ENCODE measurements at places on chromosomes 7 and 10.

- no peak for DNase-seq
Observed at GRCh38 chr7:26376175-26376917, 84.7 kb downstream of the SNX10 start.

DNA sequence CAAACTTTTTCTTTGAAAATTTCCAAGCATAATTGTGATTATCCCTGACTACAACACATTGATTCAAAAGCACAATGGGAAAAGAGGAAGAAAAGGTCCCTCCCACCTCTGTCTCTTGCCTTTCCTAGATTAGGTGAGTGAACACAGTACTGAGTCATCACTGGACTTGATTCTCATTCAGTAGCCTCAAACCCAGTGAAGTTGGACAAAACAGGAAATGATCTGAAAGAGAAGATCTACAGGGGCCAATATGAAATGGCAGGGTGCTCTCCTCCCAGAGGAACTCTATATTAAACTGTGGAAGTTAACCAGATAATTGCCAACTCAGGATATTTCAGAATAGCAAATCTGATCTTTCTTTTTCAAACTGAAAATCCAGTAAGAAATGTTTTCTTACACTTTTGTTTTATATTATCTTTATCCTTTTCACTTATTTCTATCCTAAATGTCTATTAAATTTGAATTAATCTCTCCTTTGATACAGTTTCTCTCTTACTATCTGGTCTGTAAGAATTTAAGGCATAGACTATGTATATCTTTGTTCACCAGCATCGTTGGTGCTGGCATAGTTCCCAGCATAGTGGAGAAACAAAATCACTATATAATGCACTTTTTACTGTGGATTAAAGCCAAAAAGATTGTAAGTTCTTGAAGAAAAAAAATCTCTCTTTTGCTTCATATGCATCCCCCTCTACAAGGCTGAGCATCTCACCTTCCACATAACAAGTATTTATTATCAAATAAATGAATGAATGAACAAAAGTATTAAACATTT lies 41.4 kb upstream of the IKZF1 start:
- DNase-seq: no peak

DNA sequence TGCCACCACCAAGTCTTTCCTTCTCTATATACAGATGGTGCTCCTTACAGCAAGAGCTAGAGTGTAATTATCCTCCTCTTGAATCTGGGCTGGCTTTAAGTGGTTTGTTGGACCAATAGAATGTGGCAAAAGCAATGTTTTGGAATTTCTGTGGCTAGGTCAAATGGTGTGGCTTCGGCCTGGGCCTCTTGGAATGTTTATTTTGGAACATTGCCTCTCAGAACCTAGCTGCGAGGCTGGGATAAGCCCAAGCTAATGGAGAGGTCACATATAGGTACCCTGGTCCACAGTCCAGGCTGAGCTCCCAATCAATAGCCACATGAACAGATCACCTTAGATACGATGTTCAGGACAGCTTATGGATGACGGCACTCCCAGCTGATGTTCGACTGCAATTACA lies 556.7 kb downstream of the TYW1 start:
- no peak for DNase-seq

DNA sequence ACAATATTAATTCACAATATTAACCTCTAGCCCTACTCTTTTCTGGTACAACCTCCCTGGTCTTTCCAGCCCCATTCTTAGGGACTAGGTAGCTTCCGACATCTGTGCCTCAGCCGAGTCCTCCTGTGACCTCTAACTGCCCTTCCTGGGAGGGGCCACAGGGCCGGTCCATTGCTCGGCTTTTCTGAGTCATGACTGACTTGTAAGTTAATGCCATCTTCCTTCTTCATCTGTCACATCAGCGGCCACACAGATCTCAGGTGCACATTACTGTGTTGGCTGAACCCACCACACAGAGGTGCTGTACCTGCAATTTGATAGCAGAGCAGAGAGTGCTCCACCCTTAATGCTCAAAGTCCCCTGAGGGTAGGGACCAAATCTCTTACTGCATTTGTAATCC lies 4.1 kb upstream of the CPA4 start:
- no peak for DNase-seq

- no peak for DNase-seq
Observed at GRCh38 chr7:137970253-137970975, 31.5 kb downstream of the CREB3L2 start.

GRCh38 chr10:126199221-126199998 lies 188.9 kb downstream of the ADAM12 start:
- DNase-seq: no peak

DNA sequence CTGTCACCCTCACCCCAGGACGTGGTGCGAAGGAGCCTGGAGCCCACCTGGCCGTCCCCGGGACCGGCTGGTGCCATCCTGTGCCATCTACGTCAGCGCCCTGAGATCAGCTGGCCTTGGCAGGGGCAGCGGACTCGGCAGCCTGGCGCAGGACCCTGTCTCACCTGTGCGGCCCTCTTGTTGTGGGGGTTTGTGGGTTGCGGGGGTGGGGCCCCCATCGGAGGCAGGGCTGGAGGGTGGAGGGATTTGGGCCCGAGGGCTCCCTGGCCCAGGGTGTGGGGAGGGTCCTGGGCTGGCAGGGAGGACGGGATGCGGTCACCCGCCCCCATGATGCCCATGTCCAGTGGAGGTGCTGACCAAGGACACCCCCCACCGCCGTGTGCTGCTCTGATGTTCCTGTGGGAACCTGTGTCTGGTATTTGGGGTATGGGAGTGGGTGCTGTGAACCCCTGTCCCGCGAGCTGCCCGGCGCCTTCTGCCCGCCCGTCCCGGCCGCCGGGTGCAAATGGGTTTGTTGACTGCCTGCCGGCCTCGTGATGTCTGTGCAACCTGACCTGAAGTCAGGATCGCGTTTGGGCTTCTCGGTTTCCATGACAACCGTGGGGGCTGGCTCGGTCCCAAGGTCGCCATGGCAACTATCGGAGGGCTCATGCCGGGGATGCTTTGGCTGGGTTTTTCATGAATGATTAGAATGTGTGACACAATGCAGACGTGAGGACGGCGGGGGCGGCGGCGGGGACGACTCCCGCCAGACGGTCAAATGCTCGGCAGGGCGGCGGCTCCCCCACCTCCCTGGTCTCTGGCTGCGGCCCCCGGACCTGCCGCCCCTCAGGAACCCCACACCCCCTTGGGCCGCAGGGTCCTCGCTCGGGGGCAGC lies 7.3 kb downstream of the MAFK start:
- DNase-seq: no peak

All from activated T-helper 1 cell treated with anti-CD3 and anti-CD28 coated beads, Interleukin-2, amount 50 U/mL, for 16 hours (primary cell).